Kidney epithelial cell (primary cell): ENCODE measurements at places on chromosomes 5 and 9.

- DNase-seq = no peak
Measured at GRCh38 chr5:118558871-118559270, 429.5 kb downstream of the DTWD2 start.

DNA sequence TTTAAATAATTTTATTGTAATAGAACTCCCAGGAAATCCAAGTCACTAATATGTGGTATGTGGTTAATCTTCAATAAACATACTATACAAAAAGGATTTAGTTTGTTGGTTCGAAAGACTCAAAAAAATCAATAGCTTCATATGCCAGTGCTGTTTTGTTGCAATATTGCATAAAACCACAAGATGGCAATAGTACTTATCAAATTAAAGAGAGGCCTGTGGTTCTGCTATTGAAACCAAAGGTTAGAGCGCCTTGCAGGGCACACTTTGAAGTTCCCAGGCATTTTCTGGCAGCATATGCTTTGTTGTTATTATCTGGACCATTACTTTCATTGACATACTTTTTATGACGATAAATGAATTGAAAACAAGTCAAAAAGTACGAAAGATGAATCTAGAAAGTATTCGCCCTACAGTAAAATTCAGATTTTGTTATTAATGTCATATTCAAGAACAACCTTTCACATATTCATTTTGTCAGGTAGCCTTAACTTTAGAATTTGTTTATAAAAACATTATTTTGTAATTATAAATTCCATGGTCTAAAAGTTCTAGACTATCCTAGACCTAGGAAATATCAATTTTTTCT lies 316.3 kb downstream of the MCTP1 start:
- peak; percentile 29 for DNase-seq

DNA sequence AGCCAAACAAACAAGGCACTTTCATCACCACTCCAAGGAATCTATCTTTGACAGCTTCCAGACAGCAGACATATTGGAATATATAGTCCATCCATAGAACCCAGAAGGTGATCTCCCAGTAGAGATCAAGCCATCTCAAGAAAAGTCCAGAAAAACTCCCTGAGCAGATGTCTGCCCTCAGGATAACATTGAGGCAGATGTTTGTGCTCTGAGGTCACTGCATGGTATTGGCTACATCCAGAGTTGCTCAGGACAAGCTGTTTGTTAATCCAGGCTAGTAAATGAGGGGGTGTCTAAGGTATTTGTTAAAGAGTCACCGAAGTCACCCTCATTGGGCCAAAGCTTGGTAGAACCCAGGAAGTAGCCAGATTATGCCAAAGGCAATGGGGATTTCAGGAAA lies 556.3 kb upstream of the KLF4 start:
- no peak for DNase-seq

DNA sequence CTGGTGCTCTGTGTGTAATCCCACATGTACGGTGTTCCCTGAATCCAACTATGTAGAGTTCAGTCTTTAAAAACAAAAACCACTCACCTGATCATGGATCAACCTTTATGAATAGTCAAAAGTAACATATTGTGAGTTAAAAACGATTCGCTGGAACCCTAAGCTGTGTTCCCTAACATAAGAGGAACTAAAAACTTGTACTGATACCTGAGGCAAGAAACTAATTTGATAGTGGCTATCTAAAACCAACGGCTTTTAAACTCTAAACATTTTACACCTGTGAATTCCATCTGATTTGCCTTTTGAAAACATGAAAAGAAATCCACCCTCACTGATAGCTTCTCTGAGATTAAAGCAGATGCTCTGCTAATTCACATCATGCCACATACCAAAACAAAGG lies 101.5 kb downstream of the DEPDC1B start:
- no peak for DNase-seq

DNA sequence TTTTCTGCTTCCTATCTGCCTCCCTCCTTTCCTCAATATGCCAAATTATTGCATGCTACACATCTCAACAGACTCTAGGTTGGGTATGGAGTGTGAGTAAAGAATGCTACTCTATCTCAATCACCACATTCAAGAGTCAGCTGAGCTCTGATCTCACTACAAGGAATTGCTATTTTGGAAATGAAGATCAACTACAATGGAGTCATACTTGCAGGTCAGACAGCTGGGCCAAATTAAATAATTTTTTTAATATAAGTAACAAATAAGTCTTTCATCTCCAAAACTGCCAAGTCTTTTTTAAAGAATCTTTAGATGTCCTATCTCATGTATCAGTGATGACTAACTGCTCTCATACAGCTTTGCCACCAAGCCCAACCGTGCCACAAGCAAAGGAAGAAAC lies 64.0 kb downstream of the DEPDC1B start:
- no peak for DNase-seq
